ENCODE measurements at places on chromosomes 12 and 14. TPM values are rescaled to one million over a fixed set of nuclear protein-coding genes. Genes with fewer than 3 reads are reported as not detected.

DNA sequence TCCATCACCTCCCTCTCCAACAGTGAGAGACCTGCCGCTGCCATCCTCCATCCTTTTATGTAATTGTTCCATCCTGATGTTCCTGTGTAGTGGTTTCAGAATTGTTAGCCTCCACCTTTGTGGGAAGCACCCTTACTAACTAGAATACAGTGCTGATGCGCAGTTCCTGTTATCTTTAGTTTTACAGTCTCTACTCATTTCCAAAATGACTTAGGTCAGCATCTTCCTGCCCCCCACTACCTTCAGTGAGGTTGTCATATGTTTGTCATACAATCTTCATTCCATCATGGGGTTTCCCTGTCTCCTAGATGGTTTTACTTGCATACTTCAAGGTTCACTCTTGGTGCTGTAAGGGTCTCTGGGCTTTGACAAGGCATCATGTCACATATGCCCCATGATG is 69.8 kb downstream of the EML1 start:
- DNase-seq = no peak
- H3K4me1 ChIP-seq = no peaks in the 10 kb centered on the region
- no peak overlapping the region for H3K4me3 ChIP-seq
- no peak overlapping the region for H3K27ac ChIP-seq

DNA sequence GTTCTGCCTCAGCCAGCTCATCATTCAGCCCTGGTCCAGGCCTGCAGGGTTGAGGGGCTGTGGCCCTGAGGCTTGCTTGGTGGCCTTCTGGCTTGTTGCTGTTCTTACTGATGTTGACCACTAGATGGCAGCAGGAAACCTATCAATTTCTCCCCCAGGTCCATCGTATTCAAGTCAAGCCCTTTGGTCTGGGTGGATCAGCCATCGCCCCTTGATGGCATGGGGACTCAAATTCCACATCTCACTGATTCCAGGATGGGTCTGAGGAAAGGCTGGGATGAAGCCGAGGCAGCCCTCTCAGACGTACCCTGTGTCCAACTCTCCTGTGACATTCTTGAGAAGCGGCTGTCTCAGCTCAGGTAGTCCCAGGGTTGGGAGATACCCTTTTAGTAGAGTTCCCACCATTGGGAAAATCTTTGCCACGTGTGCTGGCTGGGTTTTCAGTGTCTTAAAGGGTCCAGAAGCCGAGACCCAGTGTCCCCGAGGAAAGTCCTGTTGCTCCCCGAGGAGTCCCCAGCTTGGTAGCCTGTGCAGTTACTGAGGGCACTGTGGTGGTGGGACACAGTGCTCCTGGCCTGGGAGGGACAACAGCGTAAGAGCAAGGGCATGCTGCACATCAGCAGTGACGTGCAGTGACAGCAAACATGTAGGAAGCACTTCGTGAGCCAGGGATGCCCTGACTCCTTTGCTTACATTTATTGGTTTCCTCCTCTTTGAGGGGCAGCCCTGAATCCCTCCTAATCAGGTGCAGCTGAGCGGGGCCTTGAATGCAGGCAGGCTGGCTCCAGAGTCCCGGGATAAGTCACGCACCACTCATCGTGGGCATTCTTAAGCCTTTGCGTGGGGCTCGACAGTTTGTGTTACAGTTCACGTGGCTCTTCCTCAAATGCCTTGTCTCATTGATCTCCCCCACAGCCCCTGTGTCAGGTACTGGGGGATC is 58.6 kb downstream of the TSPAN9 start:
- H3K27me3 ChIP-seq = peaks cover 14% of the 10 kb centered on the region
- no peak overlapping the region for H3K4me3 ChIP-seq
- no peak overlapping the region for H3K27ac ChIP-seq
- DNase-seq = peak; percentile 49
- H3K4me1 ChIP-seq = peaks cover 56% of the 10 kb centered on the region

The NID2 gene
- total RNA-seq = 80.8 TPM

DNA sequence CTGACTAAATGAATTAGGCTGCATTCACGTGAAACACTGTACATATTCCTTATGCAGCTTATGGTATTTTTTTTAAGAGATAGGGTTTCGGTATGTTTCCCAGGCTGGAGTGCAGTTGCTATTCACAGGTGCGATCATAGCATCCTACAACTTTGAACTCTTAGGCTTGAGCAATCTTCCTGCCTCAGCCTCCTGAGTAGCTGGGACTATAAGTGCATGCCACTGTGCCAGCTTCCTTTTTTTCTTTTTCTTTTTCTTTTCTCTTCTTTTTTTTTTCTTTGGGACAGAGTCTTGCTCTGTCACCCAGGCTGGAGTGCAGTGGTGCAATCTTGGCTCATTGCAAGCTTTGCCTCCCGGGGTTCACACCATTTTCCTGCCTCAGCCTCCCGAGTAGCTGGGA is 35.8 kb upstream of the SPPL3 start:
- peaks cover 7% of the 10 kb centered on the region for H3K4me1 ChIP-seq
- no peak overlapping the region for H3K27ac ChIP-seq
- H3K4me3 ChIP-seq = no peak overlapping the region
- DNase-seq = no peak
- H3K36me3 ChIP-seq = no peaks in the 10 kb centered on the region

GRCh38 chr14:96373538-96373937 is 10.2 kb downstream of the GSKIP start:
- peaks cover 2% of the 10 kb centered on the region for H3K27me3 ChIP-seq
- H3K27ac ChIP-seq = no peak overlapping the region
- H3K4me3 ChIP-seq = no peak overlapping the region

DNA sequence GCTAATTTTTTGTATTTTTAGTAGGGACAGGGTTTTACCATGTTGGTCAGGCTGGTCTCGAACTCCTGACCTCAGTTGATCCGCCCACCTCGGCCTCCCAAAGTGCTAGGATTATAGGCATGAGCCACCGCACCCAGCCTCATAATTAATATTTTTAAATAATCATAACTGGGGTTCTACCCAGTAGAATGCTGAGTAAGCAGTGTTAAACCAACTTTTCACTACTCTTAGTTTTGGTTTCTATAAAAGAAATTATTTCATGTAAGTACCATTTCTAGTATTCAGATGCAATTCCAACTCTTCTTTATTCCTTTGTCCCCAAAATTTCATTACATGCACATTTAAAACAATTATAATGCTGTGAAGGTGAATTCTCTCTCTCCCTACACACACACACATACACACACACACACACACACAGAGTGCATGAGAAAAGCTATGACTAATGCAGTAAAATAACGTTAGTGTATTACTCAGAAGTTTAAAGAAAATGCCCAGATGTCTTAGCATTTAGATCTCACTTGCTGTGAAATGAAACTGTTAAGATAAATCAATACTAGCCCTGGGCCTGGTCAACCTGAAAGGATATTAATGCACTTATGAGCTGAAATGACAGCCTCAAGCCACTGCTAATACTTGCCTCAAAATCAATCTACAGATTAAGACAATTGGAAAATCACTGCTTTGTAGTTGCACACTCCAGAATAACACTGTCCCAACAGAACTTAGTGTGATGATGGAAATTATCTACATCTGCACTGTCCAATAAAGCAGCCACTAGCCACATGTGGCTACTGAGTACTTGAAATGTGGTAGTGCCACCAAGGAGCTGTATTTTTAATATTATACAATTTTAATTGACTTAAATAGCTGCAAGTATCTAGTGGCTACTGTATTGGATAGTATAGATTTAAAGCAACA is 36.0 kb downstream of the PTPN21 start:
- no peaks in the 10 kb centered on the region for H3K4me1 ChIP-seq
- no peaks in the 10 kb centered on the region for H3K27me3 ChIP-seq
- H3K36me3 ChIP-seq = peaks cover 6% of the 10 kb centered on the region

DNA sequence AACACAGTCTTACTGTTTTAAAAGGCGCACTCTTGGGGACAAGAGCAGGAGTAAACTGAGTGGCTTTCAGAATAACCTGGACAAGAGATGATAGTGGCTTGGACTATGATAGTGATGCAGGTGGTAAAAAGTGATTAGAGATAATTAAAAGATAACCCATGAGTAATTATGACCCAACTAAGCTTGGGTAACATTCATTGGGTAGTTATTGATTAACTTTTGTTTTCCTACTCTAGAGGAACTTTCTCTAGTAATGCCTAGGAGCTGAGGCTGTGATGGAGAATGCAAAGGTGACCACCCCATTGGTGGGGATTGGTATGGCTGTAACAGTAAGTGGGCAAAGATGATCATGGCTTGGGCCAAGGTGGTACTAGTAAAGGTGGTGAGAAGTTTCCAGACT is 22.3 kb upstream of the FRS2 start:
- no peak overlapping the region for H3K27ac ChIP-seq
- DNase-seq = no peak
- no peaks in the 10 kb centered on the region for H3K36me3 ChIP-seq
- H3K4me3 ChIP-seq = no peak overlapping the region

- peak overlapping the region; percentile 49 for H3K27ac ChIP-seq
- peaks cover 22% of the 10 kb centered on the region for H3K4me1 ChIP-seq
- DNase-seq = no peak
- no peaks in the 10 kb centered on the region for H3K36me3 ChIP-seq
- no peak overlapping the region for H3K4me3 ChIP-seq
Observed at GRCh38 chr12:98418357-98419075, 96.9 kb upstream of the TMPO start.

The L3HYPDH gene
- 11.4 TPM for total RNA-seq

The WSB2 gene
- 76.7 TPM for total RNA-seq

- peaks cover 2% of the 10 kb centered on the region for H3K27me3 ChIP-seq
- peaks cover 31% of the 10 kb centered on the region for H3K4me1 ChIP-seq
- H3K27ac ChIP-seq = no peak overlapping the region
- DNase-seq = peak; percentile 79
- H3K4me3 ChIP-seq = no peak overlapping the region
Observed at GRCh38 chr14:71855399-71856036, 76.7 kb upstream of the RGS6 start.

The KRT6C gene
- total RNA-seq = not detected

GRCh38 chr12:132814232-132814631 is 14.4 kb downstream of the GOLGA3 start:
- H3K36me3 ChIP-seq = peaks cover 43% of the 10 kb centered on the region
- no peak for DNase-seq
- H3K27ac ChIP-seq = no peak overlapping the region
- H3K27me3 ChIP-seq = peaks cover 4% of the 10 kb centered on the region
- H3K4me1 ChIP-seq = no peaks in the 10 kb centered on the region
- no peak overlapping the region for H3K4me3 ChIP-seq

GRCh38 chr14:81550001-81550637 is 16.5 kb upstream of the SEL1L start:
- no peaks in the 10 kb centered on the region for H3K4me1 ChIP-seq
- H3K27ac ChIP-seq = no peak overlapping the region
- peaks cover 1% of the 10 kb centered on the region for H3K27me3 ChIP-seq
- H3K4me3 ChIP-seq = no peak overlapping the region

GRCh38 chr14:73143617-73144016 is 7.3 kb downstream of the PSEN1 start:
- H3K27ac ChIP-seq = no peak overlapping the region
- H3K4me3 ChIP-seq = no peak overlapping the region
- H3K36me3 ChIP-seq = peaks cover 11% of the 10 kb centered on the region
- H3K4me1 ChIP-seq = no peaks in the 10 kb centered on the region
- no peak for DNase-seq

The CCDC184 gene
- total RNA-seq = 13.3 TPM

DNA sequence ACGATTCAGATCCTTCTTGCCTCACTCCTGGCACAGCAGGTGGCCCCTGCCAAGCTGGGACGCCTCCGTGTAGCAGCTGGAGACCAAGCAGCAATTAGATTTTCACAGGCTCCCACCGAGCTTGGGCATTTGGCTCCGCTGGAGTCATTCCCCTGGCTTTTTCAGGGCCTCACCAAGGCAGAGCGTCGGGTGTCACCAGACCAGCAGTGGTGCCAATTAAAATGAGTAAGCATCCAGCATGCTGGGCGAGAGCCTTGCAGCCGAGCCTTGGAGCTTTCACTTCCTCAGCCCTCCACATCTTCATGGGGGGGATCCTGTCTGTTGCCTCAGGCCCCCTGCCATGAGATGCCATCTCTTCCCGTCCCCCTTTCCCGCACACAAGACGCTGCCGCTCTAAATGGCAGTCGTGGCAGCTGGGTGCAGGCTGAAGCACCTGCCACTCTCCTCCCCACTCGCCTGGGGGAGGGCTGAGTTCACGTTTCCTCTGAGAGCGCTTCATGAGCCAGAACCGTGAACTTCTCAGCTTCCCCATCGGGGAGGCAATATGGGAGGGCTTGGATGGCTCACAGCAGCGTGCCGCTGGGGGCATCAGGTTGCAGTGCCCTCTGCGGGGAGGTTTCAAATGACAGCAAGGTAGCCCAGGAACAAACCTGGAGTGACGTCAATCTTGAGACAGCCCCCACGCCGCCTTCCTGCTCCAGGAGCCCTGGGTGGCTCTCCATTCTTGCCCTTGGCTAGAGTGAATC is 11.7 kb downstream of the TPCN1 start:
- no peak overlapping the region for H3K27ac ChIP-seq
- H3K27me3 ChIP-seq = peaks cover 7% of the 10 kb centered on the region
- no peak overlapping the region for H3K4me3 ChIP-seq

The NTN4 gene
- 0.13 TPM for total RNA-seq

The DBX2 gene
- not detected for total RNA-seq

GRCh38 chr12:76863837-76864236 is 15.0 kb downstream of the CSRP2 start:
- no peak overlapping the region for H3K4me3 ChIP-seq
- no peak for DNase-seq
- H3K27me3 ChIP-seq = peaks cover 4% of the 10 kb centered on the region
- H3K4me1 ChIP-seq = peaks cover 6% of the 10 kb centered on the region

DNA sequence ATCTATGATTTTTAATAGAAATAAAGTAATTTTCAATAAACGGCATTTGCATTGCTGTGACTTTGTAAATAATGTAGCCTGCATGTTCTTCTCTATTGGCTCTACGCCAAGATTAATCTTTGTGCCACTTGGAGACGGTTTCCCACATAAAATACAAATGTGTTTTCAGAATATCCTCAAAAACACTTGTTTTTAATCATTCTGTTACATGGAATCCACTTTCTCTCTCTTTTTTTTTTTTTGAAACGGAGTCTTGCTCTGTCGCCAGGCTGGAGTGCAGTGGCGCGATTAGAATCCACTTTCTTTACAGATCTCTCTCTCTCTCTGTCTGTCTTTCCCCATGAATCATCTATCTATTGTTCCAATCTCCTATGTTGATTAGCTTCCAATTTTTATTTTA is 22.8 kb upstream of the SSPN start:
- H3K27ac ChIP-seq = no peak overlapping the region
- no peak for DNase-seq
- no peaks in the 10 kb centered on the region for H3K36me3 ChIP-seq
- H3K27me3 ChIP-seq = no peaks in the 10 kb centered on the region
- no peaks in the 10 kb centered on the region for H3K4me1 ChIP-seq

GRCh38 chr14:62126879-62127478 is 364.8 kb downstream of the SNAPC1 start:
- H3K27me3 ChIP-seq = peaks cover 2% of the 10 kb centered on the region
- H3K4me3 ChIP-seq = no peak overlapping the region
- no peak overlapping the region for H3K27ac ChIP-seq
- H3K4me1 ChIP-seq = no peaks in the 10 kb centered on the region

- H3K36me3 ChIP-seq = peaks cover 15% of the 10 kb centered on the region
- no peak for DNase-seq
- H3K4me3 ChIP-seq = no peak overlapping the region
- H3K27me3 ChIP-seq = peaks cover 7% of the 10 kb centered on the region
Observed at GRCh38 chr14:91580876-91581577, 70.9 kb upstream of the PPP4R3A start.

GRCh38 chr12:127675936-127676335 is 591.0 kb upstream of the TMEM132C start:
- no peak overlapping the region for H3K4me3 ChIP-seq
- H3K36me3 ChIP-seq = peaks cover 8% of the 10 kb centered on the region
- no peaks in the 10 kb centered on the region for H3K4me1 ChIP-seq

All from endothelial cell (in vitro differentiated cells).